Left kidney (tissue), 8 donors: ENCODE measurements at places on chromosomes 3 and 15. TPM values are rescaled to one million over a fixed set of nuclear protein-coding genes. Genes with fewer than 3 reads are reported as not detected.

Gene GCSAM
- 3.0 TPM for polyA plus RNA-seq

Gene DNASE1L3
- 9.2 TPM for polyA plus RNA-seq

Gene FRMD4B
- 48.7 TPM for polyA plus RNA-seq

DNA sequence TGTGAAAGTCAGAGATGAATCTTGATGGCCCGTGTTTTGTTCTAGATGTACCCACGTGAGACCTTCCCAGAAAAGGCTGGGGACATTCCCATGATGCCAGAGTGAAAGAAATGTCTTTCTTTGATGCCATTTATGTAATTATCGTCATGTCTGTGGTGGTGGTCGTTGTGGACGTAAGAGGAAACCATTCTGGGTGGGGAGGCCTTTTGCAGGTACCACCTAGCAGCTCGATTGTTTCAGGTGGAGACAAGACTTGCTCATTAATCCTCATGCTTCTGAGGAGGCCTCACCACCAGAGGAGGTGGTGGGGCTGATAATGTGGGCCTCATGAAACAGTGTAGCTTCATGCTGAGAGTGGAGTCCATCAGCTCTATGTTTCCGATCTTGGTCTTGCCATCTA is 58.1 kb upstream of the USP3 start:
- no peak for DNase-seq

- no peak for DNase-seq
Observed at GRCh38 chr3:192068464-192069254, 607.7 kb downstream of the PYDC2 start.

DNA sequence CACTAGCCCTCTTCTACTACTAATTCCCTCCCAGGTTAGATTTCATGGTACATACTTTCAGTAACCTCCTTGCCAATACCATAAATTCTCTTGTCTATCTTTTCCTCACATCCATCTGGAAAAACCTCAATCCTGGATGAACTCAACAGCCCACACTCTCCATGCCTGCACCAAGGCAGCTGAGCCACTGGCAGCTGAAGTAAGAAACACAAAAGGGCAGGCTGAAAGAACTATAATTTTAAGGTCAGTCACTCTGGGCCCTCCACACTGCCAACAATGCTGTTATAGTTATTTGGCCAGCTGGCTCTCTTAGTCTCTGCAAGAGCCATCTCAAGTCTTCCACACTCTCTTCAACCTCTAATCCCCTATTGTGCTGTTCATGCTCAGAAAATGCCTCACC is 15.1 kb upstream of the TIPARP start:
- no peak for DNase-seq

GRCh38 chr3:24578951-24579421 is 84.3 kb upstream of the THRB start:
- DNase-seq = no peak

DNA sequence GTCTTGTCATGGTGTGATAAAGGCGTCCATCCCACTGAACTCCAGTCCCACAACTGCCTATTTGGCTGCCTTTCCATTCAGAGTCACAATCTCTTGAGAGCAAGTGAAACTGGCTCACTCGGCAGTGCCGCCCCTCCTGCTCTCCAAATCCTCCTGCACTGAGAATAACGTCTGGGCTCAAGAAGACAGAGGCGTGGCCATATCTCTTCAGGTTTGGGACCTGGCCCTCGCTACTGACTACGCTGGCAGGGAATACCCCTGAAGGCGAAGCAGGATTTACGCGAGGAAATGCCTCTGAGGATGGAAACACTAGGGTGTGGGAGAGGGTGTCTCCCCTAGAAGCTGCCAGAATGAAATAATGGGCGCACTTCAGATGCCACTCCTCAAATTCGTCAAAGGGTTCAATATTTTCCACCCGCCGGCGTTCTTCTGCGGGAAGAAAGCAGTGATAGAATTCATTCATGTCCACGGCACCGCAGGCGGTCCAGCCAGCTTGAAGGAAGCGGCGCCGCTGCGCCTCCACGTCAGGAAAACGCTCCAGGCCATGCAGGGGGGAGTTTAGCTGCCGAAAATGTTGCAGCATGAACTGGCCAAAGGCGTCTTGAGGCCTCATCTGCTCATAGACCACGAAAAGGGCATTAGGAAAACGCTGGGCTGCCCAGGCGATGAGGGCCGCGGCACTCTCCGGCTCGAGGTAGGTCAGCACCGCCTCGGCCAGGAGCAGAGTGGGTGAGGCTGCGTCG is 985 bp downstream of the LCMT2 start:
- DNase-seq = peak; percentile 21

DNA sequence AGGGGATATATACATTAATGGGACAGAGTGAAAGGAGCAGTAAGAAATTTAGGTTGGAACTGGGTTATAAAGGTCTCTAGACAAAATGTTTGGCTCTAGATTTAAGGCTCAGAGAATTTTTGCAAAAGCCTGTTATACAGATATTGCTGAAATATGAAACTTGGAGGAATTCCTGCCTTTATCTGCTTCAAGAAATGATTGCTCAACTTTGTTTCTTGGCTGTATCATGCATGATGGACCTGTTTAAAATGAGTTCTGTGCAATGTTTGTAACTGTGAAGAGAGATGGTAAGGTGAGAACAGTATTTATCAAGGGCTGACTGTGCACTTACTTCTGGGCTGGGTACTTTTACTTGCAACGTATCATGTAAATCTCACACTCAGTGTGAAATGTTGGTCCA is 3.3 kb downstream of the CRYBG3 start:
- no peak for DNase-seq

GRCh38 chr15:52050416-52050815 is 31.4 kb downstream of the MAPK6 start:
- DNase-seq = no peak

DNA sequence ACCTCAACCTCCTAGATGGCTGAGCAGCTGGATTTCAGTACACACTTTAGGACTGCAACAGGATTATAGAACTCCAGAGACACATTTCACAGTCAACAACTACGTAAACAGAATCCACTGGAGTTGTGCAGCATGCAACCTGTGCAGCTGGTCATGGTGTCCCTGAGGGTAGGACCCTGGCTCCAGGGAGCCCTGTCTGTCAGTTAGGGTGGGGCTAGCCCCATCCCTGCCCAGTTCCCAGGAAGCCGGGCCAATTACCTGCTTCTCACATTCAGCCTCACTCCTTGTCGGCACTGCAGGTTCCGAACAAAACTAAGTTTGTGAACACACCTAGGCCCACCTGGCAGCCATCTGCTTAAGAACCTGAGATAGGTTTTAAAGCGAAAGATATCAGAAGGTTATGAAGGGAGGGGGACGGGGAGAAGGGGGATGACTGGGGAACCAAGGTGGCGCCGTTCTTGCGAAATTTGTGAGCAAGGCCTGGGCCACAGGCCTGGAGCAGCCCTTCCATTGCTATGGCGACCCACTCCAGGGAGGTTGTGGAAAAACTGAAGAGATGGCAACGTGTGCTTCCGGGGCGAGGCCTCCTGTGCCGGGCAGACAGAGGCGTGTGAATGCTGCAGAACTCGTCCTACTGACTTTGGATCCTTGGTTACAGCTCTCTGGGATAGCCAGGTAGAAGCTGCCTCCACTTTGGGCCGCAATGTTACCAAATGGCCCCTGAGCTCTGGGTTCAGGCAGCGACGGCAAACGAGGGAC is 25.3 kb downstream of the ACSBG1 start:
- no peak for DNase-seq

DNA sequence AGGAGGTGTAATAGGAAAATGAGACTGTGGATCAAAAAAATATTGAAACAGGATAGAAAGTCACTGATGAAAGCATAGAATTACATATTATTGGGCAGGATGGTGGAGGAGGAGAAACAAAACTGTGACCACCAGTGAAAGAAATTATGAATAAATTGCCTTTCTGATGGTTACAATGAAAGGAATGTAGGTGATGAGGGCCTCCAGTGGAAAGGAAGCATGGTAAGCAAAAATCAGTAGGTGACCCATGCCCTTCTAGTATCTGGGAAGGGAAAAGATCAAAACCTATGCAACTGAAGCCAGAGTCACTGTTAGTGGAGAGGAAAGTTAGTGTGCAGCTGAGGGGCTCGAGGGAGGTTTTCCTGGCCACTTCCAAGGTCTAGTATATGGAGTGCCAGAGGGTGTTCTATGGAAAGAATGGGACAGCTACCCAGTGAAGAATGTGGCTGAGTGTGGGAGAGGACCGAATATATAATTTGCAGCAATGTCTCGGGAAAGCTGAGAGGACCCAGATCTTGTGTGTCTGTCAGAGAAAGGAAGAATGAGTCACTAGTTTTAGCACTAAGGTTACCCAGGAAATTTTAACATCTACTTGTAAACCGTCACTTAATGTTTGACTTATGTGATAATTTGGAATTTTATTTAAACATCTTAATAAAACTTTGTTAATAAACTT is 146.2 kb downstream of the NFKBIZ start:
- no peak for DNase-seq

DNA sequence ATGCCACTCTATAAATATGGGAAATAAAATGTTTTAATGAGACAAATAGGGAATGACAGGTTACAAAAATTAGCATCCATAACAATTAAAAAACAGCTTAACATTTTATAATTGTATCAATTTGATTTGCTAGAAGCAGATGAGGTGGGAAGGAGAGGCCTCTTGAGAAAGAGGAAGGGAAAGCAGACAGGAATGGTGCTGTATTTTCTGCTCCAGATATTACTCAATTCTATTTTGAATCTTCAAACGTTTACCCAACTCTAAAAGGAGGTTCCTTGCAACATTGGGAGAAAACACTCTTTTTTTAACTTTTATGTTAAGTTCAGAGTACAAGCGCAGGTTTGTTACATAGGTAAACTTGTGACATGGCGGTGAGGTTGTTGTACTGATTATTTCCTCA is 44.9 kb upstream of the ALDH1A3 start:
- DNase-seq = no peak

DNA sequence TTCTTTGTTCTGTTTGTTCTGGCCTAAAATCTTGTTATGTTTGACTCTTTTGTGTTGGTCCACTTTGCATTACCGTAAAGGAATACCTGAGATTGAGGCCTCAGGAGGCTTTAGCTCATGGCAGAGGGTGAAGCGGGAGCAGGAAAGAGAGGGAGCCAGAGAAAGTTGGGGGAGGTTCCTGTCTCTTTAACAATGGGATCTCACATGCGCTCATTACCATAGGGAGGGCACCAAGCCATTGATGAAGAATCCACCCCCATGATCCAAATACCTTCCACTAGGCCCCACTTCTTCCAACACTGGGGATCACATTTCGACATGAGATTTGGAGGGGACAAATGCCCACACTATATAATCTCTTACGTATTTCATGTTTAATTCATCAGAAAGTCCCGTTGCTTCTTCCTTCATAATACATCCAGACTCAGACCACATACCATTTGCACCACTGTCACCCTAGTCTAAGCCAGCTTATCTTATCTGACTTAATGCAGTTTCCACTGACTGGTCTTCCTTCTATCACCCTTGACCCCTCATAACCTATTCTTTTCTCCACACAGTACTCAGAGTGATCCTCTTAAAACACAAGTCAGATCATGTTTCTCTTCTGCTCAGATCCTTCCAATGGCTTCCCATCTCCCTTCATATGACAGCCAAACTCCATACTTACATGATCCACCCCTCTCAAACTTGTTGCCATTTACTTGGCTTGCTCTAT is 13.5 kb downstream of the KBTBD8 start:
- DNase-seq = no peak

DNA sequence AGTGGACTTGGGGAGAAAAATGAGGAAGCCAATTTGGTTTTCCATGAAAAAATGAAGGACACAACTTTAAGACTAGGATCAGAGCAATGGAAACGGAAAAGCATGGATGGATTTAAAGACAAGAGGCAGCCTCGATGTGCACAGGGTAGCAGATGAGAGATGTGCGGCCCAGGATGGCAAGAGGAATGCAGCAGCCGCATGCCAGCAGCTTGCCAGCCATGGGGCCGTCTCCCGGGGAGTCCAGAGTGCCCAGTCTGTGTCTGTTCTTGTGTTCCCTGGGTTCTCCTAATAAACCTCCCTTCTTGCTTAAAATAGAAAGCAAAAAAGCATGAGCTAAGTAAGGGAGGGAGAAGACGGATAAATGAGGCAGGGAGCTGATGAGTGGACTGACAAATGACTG is 68.0 kb upstream of the IQSEC1 start:
- DNase-seq = no peak

DNA sequence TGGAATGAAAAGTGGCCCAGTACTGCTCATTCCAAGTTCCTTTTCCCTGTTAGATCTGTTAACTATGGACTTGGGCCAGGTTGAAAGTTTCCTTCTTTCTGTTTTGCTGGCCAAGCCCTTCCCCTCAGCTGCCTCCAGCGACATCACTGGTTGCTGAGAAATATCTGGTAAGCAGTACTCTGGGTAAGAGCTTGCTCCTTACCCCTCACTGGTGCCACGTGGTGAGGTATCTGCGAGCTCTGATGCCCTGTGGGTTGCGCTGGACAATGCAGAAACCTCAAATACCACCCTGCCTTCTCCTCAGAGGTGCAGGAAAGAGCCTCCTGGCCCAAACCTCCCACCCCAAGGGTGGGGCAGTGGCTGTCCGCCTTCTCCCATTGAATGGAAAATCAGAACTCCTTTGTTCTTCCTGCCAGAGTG is 42.9 kb upstream of the APH1B start:
- no peak for DNase-seq
